ENCODE measurements at places on chromosomes 3 and 15.

DNA sequence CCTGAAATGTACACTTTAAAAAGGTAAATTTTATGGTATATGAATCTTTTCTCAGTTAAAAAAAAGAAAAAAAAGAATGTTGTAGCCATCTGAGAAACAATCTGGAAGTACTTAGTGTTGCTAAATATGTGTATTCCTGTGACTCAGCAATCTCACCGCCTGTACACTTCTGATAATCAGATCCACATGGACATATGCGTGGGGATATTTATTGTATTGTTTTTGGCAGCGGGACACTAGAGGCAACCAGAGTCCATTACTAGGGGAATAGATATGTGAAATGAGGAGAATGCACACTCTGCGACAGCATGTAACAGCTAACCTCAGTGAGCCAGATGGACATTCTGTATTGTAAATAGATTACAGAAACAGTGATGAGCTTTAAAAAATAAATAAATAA is 65.4 kb downstream of the AQP9 start:
- peak; percentile 99 for DNase-seq

- DNase-seq, result no peak
Measured at GRCh38 chr3:173089283-173089682, 51.8 kb downstream of the SPATA16 start.

GRCh38 chr3:188239035-188239434 is 85.1 kb downstream of the LPP start:
- DNase-seq, result no peak

DNA sequence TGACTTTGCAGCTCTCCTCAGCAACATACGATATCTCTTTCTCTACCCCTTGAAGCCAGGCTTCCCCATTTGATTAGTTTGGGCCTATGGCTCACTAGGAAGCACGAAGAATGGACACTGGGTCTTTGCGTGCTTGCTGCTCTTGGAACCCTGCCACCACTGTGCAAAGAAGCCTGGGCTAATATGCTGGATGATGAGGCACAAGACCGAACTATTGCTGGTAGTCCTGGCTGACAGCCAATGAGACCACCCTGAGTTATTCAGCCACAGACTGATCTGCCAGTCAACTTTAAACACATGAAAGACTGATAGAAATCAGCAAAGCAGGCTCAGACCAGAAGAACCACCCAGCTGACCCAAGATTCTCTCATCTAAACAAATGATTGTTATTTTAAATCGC is 250.3 kb downstream of the CBLB start:
- DNase-seq, result no peak

GRCh38 chr3:4894891-4895530 is 84.2 kb upstream of the BHLHE40 start:
- no peak for DNase-seq

DNA sequence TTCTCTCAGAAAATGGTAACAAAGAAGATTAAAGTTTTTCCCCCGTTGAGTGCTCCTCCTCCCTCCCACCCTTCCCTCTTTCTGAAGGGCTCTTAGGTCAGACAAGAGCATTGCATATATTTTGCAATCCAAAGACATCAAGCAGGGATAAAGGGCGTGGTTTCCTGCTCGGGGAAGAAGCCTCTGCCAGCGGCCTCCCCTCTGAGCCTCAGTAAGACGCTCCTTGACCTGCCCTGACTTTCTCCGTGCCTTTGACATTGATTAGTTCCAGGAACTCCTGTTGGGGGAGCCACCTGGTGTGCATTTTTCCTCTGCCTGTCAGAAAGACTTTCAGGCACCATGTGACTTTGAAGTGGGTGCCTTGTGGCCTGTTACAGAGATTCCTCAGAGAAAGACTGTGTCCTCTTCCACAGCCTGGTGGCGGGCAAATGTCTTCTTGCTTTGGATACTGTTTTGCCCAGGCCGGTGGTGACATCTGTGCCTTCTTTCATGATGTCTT is 87.2 kb upstream of the TBL1XR1 start:
- peak; percentile 48 for DNase-seq

- no peak for DNase-seq
Measured at GRCh38 chr3:33023176-33024136, 72.0 kb downstream of the CCR4 start.

Data from fibroblast of skin of back (primary cell).